ENCODE measurements at places on chromosomes 5 and 9. TPM values are rescaled to one million over a fixed set of nuclear protein-coding genes. Genes with fewer than 3 reads are reported as not detected.

DNA sequence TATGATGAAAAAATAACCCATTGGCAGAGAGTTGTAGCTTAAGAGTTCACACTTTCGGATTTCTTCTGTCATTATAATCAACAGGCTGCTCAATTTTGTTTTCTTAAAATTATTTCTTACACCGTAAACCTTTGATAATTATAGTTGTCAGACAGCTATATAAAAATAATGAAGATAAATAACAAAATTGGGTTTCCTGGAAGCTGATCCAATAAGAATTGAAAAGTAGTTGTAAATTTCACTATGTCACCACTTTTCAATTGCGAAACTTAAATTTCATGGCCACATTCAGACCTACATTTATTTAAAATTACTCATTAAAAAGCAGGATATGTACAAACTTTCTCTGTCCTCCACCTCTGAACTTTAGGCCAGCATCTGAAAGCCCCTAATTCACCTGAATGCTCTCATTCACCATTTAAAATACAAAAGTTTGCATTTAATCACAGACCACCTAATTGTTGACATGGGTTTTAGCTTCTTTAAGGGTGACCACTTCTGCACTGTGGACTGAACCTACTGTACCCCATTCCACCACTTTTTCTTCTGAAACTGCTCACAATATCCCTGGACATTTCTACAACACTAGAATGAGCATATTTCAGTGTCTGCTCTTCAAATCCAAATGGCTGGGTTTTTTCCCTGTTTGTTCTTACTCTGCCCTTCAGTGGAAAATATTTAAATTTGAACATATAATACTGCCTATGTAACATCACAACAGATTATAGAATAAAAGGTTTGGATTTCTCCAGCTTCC, 680 bp downstream of the SELENOP start:
- no peak for DNase-seq

GRCh38 chr5:2383698-2384065, 367.8 kb downstream of the IRX2 start:
- no peak for DNase-seq

DNA sequence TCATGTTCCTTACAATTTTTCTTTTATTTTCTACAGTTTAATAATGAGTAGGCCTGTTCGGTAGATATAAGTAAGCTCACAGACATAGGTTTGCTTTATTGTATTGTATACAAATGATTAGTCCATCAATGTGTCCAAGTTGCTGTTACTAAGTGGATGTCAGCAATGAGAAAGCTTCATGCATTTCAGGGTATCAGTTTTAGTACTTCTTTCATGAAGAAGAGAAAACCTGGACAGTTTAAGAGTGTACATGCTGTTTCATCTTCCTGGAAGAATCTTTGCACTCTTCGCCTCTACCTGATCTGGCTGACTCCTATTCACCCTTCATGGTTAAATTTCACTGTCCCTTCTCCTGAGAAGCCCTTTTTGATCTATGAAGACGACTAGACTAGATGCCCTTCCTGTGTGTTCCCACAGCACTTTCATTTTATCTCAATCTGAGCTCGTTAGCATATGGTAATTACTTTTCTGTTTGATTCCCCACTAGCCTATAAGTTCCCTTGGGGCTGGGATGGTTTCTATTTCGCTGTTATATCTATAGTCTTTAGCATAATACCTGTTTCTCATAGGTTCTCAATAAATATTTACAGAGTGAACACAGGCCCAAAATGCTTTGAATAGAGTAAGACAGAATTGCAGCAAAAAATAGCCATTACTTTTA, 70.7 kb downstream of the CETN3 start:
- no peak for DNase-seq

DNA sequence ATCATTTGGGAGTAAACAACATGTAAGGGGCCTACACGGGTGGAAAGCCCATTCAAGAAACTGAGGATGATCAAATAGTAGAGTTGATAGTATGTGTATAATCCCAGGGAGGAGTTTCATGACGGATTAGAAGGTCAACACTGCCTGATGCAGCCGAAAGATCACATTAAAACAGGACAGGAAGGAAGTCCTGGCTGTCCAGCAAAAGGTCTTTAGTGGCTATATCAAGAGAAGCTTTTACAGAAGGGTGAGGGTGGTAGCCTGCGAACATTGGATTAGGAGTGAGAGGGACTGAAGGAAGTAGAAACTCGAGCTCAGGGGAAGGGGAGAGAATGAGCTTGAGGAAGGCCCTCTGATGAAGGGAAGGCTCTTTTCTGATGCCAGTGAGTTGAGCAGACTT, 36.0 kb downstream of the DOCK8 start:
- DNase-seq: no peak

DNA sequence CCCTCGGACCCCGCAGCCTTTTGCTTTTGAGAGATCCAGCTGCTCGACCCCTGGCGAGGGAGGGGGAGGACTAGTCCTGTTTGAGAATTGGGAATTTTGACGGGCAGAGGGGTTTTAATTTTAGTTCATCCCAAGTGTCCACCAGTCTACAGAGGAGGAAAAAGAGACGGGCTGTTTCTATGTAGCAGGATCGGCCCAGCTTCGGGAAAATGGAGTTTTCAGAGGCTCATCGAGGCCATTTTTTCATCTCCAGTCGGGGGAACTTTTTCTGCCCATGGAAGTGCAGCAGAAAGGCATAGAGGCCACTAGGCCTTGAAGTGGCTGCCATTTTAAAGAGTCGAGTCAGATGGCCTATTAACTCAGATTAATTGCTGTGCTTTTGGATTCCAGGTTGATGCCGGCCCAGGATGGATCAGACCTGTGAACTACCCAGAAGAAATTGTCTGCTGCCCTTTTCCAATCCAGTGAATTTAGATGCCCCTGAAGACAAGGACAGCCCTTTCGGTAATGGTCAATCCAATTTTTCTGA, 1.2 kb downstream of the NSD1 start:
- peak; percentile 22 for DNase-seq

- no peak for DNase-seq
These were observed 60.1 kb upstream of the SPATA31C2 start for GRCh38 chr9:88198341-88198807.

GRCh38 chr5:32042551-32042961, 131.6 kb downstream of the GOLPH3 start:
- no peak for DNase-seq

GRCh38 chr5:142171270-142171669, 62.7 kb downstream of the NDFIP1 start:
- DNase-seq: no peak

GRCh38 chr9:2242831-2243330, 227.7 kb downstream of the SMARCA2 start:
- DNase-seq: no peak

DNA sequence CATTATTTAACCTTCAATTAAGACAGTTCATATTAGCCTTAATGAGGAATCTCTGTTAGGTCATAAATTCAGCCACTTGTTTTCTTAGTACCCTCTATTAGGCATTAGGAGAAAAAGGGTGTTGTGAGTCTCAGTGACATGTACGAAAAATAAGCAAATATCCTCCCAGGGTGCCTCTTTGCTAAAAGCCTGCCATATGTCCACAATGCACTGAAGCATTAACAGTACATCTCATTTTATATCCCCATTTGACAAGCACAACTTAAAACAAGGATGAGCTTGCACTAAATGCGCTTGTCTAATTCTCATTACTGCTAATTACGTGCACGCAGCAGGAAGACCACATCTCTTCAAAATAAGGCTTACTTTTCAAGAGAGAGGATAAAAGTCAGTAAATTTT, 48.4 kb upstream of the SRFBP1 start:
- no peak for DNase-seq

- DNase-seq: no peak
These were observed 77.2 kb upstream of the AGXT2 start for GRCh38 chr5:35124932-35125331.

- DNase-seq: no peak
These were observed 44.0 kb downstream of the ALG2 start for GRCh38 chr9:99177576-99178366.

Gene WDR31
- 1.2 TPM for polyA plus RNA-seq

Gene PCDHGA8
- polyA plus RNA-seq: 0.16 TPM

Gene C9orf153
- not detected for polyA plus RNA-seq

Gene SLC36A2
- polyA plus RNA-seq: not detected

Gene AGXT2
- not detected for polyA plus RNA-seq

Gene ZNF483
- polyA plus RNA-seq: 0.23 TPM
